ENCODE measurements at places on chromosomes 16 and 17. TPM values are rescaled to one million over a fixed set of nuclear protein-coding genes. Genes with fewer than 3 reads are reported as not detected.
A peak's percentile ranks its signal among the peaks of the same experiment; 100 is the strongest.

The CDH11 gene
- total RNA-seq: not detected

The ZDHHC1 gene
- 24.4 TPM for total RNA-seq

The SMPD3 gene
- 50.7 TPM for total RNA-seq

The MMP2 gene
- 0.42 TPM for total RNA-seq

The KRTAP9-8 gene
- total RNA-seq: not detected

The IST1 gene
- total RNA-seq: 115 TPM

The MRPL38 gene
- 85.7 TPM for total RNA-seq

The SIRT7 gene
- 101 TPM for total RNA-seq

The NPIPB6 gene
- not detected for total RNA-seq

The TRIM47 gene
- 69.5 TPM for total RNA-seq

The ODAD4 gene
- total RNA-seq: 0.64 TPM

The MAP3K3 gene
- 20.1 TPM for total RNA-seq

The USH1G gene
- total RNA-seq: not detected

The KRTAP4-4 gene
- total RNA-seq: not detected

The CTRB1 gene
- not detected for total RNA-seq

The QPRT gene
- 42.5 TPM for total RNA-seq

DNA sequence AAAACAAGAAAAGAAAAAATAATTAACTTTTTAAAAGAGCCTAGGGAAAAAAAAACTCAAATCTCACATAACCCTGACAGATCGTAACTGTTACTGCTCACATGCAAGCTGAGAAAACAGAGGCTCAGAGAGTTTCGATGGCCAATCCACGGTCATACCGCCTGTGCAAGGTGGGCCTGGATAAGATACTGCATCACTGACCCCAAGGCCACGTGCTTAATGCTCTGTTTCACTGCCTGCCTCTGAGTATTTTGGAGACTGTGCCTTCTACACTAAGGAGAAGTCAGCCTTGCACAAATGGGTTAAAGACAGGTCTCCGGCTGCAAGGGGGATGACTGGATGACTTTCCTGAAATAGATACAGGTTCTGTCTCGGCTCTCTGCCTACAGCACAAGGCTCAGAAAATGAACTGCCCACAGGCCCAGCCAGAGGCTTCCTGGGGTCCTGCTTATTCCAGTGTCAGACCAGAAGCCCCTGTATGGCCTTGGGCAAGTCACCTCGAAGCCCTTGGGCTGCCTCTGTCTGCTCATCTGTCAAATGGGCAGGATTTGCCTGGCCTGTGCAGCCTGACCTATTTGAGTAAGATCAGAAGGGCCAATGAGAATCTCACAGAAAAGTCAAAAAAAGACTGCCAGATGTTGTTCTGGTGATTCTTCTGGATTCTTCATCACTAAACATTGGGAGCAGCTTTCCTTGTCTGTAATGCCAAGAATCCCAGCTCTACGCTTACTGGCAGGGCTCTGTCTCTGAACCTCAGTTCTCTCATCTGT lies 25.8 kb downstream of the CNGB1 start:
- DNase-seq: no peak

DNA sequence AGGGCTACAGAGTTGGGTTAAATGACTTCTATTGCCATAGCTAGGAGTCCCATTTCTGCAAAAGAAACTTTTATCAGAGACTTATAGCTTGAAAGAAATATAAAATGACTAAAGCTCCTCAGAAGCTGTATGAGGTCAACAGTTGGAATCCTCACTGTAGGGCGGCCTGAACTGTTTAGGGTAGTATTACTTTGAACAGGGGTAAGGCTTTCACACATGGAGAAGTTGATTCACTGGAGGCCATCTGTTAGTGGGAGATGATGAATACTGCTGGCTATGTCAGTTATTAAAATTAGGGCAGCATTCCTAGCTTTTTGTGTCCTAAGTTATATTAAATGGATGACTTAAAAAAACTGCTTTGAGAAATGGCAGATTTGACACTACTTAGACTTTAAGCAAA lies 6.0 kb downstream of the TTC19 start:
- DNase-seq: no peak

- DNase-seq: peak; percentile 13
These were observed at the start of gene NKD1 for GRCh38 chr16:50548125-50548908. Gene NKD1 (plus strand): TSS chr16:50548396. CDS start chr16:50548554, 158 bp downstream.

DNA sequence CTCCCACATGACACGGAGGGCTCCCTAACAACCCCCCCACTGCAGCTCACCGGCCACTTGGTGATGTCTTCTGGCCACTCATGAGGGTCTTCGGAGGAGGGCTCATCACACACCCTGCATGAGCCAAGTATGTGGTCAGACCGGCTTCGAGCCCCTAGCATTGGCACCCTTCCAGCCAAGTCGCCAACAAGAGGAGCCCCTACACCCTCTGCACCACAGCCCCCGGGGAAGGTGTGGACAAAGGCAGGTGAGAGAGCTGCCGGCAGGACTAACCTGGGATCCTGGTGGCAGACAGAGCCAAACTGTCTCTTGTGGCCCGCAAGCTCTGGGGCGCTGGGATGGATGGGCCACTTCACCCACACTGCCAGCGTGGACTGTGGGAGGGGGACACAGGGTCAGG lies 6.5 kb downstream of the SNRNP25 start:
- DNase-seq: no peak

DNA sequence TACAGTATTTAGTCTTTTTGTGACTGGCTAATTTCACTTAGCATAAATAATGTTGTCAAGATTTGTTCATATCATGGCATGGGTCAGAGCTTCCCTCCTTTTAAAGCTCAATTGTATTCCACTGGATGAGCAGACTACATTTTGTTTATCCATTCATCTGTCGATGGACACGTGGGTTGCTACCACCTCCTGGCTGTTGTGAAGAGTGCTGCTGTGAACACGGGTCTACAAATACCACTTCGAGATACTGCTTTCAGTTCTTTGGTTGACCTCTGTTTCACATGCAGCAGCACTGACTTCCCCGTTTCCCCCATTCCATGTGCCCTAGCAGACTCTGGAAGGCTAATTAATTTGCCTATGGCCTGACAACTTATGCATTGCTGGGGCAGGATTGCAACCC lies 285.4 kb downstream of the SHISA9 start:
- DNase-seq: no peak

- DNase-seq: no peak
These were observed 173.8 kb upstream of the CHMP6 start for GRCh38 chr17:80817861-80818260.

DNA sequence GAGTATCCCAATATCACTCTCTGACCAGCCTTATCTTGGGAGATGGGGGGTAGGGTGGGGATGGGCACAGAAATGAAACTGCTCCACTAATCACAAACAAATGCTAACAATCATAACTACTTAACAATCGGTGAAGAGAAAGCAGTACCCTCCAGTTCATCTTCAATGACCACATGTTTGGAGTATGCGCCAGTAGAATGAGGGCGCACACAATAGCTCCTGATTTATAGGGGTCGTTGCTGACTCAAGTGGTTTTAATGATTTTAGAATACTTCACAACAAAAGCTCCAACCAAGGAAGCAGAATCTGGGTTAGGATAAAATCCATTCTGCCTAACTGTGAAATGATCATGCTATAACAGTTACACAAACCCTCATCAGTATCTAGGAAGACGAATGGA lies 184.4 kb downstream of the AATF start:
- no peak for DNase-seq

DNA sequence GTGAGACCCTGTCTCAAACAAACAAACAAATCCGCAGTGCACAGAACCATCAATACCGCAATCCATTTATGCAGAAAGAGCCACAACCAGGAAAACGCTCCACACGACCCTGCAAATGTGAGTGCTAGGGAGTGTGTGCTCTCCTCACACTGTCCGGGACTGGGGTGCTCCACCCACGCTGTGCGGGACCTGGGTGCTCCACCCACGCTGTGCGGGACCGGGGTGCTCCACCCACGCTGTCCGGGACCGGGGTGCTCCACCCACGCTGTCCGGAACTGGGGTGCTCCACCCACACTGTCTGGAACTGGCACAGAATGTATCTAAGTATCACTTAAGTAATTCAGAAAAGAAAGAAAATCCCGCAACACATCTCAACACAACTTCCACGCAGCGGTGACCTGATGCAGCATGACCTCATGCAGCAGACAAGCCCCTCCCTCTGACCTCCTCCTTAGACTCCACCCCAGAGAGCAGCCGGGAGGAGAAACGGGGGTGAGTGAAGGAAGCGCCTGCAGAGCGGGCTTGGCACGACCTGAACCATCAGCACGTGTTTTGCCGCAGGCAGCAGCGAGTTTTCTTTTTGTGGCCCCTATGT lies 38.5 kb downstream of the ZNF276 start:
- DNase-seq: no peak

GRCh38 chr17:78111016-78111726 lies 17.4 kb downstream of the TMC6 start:
- DNase-seq: no peak

- no peak for DNase-seq
These were observed 2.0 kb upstream of the SLC6A4 start for GRCh38 chr17:30237296-30238002.

DNA sequence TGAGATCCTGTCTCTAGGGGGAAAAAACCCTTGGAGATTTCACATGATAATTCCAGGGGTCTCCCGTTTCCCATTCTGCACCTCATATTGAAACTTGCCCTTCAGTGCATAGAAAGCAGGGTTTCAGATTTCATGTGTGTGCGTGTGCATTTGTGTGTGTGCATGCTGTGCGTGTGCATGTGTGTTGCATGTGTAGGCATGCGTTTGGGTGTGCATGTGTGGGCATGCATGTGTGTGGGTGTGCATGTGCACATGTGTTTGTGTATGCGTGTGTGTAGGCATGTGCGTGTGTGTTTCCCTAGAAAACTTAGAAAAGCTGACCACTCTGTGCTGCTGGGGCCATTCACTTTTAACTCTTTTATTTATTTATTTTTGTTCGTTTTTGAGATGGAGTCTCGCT lies 40.0 kb downstream of the IL21R start:
- DNase-seq: no peak

DNA sequence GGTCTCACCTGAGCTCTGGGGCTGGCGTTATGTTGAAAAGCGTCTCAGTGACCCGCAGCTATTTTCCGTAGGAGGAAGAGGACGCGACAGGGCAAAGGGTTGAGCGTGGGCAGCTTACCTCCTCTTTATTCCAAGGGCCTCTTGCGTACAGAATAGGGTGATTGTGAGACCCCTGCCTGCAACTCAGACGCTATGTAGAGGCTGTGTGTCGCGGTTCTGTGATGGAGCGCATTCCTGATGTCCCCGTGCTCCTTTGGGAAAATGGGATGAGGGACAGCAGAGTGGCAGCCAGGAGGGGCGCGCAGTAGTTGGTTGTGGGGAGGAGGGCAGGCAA lies 531 bp upstream of the CDH8 start:
- DNase-seq: no peak

DNA sequence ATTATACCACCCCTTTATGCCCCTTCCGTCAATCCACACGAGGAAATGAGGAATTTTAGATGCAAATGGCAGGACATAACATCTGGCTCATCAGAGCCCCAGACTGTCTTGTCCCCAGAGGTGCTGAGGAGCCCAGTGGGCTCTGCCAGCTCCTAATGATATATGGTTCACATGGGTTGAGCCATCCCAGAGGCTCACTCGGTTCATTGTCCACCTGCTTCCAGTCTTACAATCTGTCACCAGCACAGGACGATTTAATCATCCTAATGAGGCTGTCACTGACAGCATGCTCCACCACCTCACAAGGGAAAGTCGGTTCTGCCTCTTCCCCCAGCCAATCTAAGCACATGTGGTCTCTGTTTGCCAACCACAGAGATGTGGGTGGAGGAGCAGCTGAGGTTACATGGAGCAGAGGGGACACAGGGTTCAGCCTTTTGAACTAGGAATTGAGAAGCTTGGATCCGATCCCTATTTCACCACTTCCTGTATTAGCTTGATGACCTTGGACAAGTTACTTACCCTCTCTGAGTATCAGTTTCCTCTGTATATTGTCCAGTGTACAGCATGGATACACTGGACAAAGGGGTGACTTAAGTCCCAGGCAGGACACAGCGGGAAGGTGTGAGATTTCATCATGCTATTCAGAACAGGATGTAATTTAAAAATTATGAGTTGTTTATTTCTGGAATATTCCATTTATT lies 27.0 kb upstream of the DHX8 start:
- peak; percentile 82 for DNase-seq

- peak; percentile 16 for DNase-seq
These were observed 42.6 kb downstream of the KLHDC4 start for GRCh38 chr16:87723226-87723623.

DNA sequence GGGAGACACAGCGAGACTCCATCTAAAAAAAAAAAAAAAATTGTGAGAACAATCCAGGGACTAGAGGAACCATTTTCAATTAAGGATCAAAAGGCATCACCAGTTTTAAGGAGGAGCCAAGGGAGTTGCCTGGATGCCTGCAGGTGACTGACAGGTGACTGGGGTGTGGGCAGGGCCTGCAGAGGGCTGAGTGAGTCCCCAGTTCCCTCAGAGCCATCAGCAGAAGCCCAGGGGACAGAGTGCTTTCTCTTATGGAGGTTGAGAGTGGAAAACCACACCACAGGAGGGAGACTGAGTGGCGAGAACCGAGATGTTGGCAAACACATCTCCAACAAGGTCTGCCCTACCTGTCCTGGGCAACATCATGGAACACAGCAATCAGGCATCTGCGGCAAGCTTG lies 27.1 kb upstream of the CREBBP start:
- no peak for DNase-seq

DNA sequence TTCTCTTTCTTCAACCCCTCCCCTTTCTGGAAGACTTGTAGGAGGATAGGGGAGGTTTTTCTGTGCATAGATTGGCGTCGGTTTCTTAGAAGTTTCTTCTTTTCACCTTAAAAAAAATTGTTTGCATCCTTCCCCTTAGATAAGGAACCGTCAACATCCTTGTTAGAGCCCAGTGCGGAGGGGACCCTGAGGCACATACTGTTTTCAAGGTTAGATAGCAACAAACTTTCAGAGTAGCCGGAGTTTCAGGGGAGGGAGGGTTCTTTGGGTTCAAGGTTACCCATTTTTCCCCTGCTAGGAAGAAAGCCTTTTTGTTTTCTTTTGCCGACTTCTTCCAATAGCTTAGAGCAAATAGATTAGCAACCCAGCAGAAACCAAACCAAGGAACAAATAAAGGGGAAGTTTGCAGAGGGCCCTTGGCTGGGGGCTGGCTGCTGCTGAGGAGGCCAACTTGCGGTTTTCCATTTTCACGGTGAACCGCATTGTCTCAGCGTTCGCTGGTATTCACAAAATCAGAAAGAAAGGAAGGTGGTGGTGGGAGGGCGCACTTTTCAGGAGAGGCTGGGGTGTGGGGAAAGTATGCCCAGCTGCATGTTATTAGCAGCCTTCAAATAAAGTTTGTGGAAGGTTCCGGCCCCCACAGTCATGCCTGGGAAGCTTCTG lies 28.8 kb downstream of the MSI2 start:
- DNase-seq: no peak

DNA sequence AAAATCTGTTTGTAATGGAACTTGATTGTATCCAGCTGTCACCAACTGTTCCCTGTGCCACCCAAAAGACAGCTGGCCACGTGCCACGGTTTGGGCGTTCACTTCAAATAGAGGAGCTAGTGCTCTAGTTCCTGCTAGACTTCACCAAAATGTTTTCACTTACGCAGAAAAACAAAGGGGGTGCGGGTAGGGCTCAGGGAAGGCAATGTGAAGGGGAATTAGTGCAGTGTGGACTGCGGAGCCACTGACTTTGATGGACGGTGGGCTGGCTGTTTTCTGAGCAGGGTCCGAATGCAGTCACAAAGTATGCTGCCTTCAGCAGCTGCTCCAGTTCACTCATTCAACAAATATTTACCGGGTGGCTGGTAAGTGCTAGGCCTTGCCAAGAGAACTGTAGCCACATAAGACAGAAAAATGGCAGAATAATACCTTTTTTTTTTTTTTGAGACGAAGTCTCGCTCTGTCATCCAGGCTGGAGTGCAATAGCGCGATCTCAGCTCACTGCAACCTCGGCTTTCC lies 7.6 kb upstream of the CYTH1 start:
- no peak for DNase-seq

GRCh38 chr17:82872591-82873520 lies 33.0 kb upstream of the ZNF750 start:
- DNase-seq: no peak

Data from HT-29 (cell line).